ENCODE measurements at places on chromosomes 12 and 14. TPM values are rescaled to one million over a fixed set of nuclear protein-coding genes. Genes with fewer than 3 reads are reported as not detected.

NPAS3 gene
- 1.2 TPM for total RNA-seq

GPR84 gene
- 0.57 TPM for total RNA-seq

STON2 gene
- 6.1 TPM for total RNA-seq

IFI27 gene
- total RNA-seq, result 360 TPM

DCN gene
- 137 TPM for total RNA-seq

TESPA1 gene
- total RNA-seq, result 66.9 TPM

OAS3 gene
- 12.7 TPM for total RNA-seq

KRT80 gene
- total RNA-seq, result 0.14 TPM

UBE3B gene
- 11.7 TPM for total RNA-seq

CLEC9A gene
- 16.2 TPM for total RNA-seq

EGLN3 gene
- 14.5 TPM for total RNA-seq

PLXNC1 gene
- total RNA-seq, result 11.0 TPM

POLE gene
- 22.2 TPM for total RNA-seq

Data from thymus (tissue), 14 donors.